ENCODE measurements at places on chromosomes 6 and 20.

DNA sequence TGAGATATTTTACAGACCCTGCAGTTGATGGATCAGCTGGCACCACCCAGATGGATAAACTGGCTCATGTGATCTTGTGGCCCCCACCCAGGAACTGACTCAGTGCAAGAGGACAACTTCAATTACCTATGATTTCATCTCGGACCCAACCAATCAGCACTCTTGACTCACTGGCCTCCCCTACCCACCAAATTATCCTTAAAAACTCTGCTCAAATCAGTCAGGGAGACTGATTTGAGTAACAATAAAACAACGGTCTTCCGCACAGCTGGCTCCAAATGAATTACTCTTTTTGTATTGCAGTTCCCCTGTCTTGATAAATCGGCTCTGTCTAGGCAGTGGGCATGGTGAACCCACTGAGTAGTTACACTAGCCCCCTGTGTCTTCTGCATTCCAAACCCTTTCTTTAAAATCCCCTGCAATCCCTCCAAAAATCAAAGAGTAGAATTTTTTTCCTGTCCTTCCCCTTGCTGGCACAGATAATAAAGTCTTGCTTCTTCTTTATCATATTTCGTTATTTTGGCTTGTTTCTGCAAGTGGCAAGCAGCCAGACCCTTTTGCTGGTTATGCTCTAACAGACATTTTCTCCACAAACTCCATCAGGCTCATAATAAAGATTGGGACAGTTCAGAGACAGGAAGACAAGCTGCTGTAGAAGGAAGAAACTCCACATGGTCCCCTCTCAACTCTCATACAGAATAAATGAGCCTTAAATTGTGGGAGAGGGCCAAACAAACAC, 48.3 kb downstream of the OR2B6 start:
- no peak for DNase-seq

- DNase-seq: no peak
Measured at GRCh38 chr6:156406099-156406498, 371.1 kb upstream of the ARID1B start.

DNA sequence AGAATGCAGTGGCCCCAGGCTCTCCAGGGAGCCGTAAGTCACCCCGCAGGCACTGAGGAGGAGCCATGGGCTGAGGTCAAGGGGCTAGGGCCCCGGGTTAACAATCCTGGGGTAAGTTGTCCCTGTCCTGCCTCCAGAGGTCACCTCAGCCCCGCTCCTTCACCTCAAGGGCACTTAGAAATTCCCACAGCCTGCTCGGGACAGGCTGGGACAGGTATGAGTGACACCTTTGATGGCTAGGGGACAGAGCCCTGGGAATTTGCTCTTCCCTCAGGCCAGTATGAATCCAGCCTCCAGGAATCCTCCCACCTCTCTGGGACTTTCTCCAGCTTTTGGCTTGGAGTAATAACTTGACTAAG, 3.5 kb upstream of the GRM4 start:
- DNase-seq: no peak

DNA sequence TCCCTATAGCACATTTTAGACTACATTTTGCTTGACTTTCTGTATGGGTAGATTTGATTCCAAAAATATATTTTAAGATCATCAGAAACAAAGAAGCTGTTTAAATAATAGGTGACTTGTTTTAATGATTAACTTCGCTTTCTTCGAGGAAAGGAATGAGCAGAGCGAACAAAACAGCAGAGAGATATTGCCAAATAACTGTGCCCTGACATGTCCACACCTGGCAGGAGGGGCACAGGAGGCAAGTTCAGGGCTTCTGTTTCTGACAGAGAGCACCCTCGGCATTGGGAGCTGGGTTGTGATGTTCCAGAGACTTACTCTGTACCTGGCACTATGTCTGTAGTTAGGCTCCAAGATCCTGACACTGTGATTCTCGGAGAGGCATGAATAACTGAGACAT, 155.7 kb upstream of the SASH1 start:
- no peak for DNase-seq

- DNase-seq: no peak
Measured at GRCh38 chr6:160146454-160147145, 25.0 kb downstream of the SLC22A1 start.

GRCh38 chr20:62246872-62247652, 8.7 kb downstream of the OSBPL2 start:
- no peak for DNase-seq

DNA sequence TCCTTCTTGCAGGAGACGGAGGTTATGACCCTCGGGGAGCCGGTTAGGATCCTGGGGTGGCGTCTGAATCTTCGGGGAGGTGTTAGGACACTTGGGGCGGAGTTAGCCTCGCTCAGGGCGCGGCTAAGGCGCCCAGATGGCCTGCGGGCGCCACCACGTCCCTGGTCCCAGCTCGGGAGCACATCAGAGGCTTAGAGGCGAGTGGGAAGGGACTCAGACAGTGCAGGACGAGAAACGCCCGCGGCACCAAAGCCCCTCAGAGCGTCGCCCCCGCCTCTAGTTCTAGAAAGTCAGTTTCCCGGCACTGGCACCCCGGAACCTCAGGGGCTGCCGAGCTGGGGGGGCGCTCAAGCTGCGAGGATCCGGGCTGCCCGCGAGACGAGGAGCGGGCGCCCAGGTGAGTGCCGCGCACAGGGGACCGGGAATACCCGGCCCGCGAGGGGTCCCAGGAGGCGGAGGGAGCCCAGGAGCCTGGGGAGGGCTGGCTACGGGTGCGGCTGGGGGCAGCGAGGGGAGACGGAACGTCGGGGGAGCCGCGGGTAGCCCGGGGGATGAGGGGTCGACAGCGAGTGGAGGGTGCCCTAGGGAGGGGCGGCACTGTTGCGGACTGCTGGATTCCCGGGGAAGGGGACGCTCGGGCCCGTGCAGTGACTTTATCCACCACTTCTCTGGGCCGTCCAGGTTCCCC, at the start of gene HCK:
Gene HCK (plus strand): TSS at position 153 of the 688 bp plus-strand sequence.
- no peak for DNase-seq

DNA sequence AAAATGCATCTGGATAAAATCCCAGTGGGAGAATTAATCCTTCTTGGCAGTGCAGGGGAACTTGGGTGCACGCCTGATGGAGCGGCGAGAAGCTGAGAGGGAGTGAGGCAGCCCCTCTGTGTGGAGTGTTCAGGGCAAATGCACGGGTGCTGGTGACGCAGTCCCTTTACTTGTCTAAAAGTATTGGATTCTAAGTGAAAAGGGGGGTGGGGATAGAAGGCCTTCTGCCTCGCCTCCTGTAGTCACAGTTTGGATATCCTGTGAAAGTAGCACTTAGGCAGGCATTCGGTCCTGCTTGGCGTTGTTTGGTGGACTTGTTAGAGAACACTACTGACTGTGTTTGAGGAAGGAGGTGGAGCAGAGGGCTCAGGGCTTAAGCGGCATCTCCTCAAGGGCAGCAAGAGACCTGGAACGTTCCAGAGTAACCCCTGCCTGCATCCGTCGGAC, 39.3 kb downstream of the PHACTR3 start:
- DNase-seq: no peak

DNA sequence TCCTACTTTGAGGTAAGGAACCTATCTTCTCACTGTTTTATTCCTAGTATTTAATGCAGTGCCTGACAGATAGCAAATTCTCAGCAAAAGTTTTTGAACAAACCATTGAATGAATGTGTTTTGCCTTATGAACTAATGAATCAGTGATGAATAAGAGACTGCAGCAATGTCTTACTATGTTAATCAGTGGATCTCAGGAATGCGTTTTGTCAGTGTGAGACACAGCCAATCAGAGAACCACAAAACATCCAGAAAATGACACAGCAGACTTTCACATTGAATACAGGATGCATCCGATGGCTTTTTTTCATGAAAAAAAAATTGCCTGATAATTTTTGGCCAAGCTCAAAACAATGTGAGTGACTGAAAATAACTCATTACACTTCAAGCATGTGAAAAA, 270.5 kb downstream of the BMP2 start:
- no peak for DNase-seq

DNA sequence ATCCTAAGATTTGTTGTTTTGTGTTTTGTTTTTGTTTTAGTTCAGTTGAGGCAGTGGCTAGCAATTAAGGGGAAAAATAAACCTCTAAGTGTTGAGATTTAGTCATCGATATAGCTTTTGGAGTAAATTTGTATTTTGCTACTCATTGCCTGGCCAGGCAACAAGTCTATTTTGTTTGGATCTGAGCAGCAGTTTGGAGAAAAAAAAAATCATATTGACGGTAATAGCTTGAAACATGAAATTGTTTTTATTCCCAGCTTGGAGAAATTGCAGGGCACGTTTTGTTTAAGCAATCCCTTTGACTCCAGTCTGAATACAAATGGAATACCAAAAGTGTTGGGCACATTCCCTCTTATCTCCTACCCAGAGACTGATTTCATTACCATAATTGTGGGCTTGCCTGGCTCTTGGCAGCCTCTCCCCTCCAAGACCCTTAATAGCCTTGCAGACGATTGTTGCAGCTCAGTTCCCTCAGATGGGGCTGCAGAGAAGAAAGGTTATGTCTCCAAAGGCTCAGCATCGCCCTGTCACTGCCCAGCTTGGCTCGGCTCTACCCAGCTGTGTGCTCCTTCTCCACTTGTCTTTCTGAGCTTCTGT, 56.0 kb downstream of the ISM1 start:
- no peak for DNase-seq

DNA sequence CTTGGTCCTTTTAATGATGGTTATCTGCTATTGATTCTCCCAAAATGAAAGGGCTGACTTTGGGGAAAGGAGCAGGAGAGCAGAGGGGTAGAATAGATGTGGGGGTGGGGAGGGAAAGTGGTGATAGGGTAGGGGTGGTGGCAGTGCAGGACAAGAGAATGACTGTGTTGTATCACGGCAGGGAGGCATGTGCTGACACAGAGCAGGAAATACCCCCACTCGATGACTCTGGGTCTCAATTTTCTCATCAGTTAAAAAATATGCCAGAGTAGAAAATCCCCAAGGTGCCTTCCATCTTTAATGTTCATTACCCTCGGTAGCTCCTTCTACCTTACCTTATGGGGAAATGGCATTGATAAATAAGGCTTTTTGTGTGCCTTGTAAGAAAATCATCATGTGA, 79.0 kb upstream of the ATXN1 start:
- DNase-seq: no peak

DNA sequence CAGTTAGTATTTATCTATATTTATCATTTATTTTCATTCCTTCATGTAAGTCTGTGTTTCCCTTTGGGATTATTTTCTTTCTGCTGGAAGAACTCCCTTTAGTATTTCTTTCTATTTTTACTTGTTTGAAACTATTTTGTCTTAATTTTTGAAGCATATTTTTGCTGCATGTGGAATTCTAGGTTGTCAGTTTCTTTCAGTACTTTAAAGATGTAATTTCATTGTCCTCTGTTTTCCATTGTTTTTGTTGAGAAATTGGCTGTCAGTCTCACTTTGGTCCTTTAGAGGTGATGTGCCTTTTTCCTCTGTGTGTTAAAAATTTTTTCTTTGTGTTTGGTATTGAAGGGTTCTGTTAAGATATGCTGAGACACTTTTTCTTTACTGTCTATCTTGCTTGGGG, 17.1 kb downstream of the RNF182 start:
- DNase-seq: no peak

DNA sequence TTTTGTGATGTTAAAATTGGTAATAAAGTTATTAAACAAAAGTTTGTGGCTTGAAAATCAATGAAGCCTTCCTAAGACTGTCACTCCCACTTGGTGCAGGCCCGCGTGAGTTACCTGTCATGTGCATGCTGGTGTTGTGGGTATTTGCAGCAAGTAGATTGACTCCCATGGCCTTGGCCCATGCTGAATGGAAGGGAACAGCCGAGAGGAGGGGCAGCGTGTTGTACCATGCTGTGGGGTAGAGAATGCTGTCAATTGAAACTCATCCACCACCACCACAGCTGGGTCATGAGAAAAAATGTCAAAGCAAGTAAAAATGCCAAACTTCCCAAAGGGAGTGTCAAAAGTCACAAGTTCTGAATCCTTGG, 12.7 kb upstream of the VNN1 start:
- no peak for DNase-seq

- DNase-seq: no peak
Measured at GRCh38 chr20:62200491-62201172, 17.8 kb downstream of the MTG2 start.

DNA sequence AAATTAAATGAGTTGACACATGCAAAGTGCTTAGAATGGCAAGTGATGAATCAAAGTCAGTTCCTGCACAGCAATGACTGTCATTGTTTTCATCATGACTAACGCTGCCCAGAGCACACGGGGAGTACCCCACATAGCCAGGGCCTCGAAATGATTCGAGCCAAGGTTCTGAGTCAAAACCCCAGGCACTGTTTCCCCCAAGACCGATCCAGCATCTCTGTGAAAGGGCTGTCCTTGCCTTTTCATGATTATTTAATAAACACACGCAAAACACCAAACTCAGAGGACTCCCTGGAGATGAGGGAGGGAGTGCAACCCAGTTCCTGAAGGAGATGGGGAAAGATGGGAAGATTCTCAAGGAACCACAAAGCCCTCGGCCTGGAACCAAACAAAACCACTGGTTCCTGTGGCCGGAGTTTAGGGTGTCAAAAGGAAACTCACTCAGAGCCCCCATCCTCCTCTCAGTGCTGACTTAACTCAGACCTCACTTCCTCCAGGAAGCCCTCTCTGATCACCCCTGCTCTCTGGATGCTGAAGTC, 3.8 kb downstream of the PREX1 start:
- no peak for DNase-seq

GRCh38 chr20:38900606-38901005, 25.6 kb upstream of the FAM83D start:
- DNase-seq: no peak

- DNase-seq: no peak
Measured at GRCh38 chr20:3051385-3052019, 5.7 kb downstream of the MRPS26 start.

DNA sequence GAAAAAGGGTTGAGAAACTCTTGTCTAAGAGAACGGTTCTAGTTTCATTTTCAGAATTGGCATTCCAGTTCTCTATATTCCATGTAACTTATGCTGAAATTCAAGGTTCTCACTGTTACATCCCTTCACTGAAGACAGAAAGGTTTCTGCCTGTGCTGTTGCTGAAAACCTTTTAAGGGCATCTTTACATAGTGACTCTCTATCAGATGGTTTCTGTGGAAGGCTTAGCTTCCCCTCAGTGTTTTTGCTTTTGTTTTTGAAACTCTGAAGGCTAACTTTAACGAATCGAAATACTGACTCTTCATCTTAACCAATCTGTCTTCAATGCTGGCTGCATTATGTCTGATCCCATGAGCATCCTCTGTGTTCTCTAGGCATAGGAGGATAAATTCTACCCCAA, 1286.2 kb upstream of the EYS start:
- no peak for DNase-seq

- DNase-seq: peak; percentile 20
Measured at GRCh38 chr20:45229264-45230056, 8.3 kb downstream of the SEMG2 start.

DNA sequence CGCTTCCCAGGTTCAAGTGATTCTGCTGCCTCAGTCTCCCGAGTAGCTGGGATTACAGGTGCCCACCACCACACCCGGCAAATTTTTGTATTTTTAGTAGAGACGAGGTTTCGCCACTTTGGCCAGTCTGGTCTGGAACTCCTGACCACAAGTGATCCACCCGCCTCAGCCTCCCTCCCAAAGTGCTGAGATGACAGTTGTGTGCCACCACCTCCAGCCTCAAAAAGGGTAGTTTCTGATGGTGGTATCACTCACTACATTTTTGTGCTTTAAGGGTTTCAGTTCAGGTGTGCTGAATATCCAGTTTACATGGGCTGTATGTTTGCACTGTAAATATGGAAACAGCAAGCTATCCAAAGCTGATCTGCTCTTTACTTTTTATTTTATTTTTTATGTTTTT, 12.1 kb upstream of the ADGRG6 start:
- no peak for DNase-seq

GRCh38 chr6:36376742-36377141, 10.7 kb downstream of the ETV7 start:
- DNase-seq: no peak
